Right ventricle myocardium inferior (tissue), 1 donor: ENCODE measurements at places on chromosomes 13 and 19. TPM values are rescaled to one million over a fixed set of nuclear protein-coding genes. Genes with fewer than 3 reads are reported as not detected.

SNRPA gene
- 32.4 TPM for total RNA-seq

DNA sequence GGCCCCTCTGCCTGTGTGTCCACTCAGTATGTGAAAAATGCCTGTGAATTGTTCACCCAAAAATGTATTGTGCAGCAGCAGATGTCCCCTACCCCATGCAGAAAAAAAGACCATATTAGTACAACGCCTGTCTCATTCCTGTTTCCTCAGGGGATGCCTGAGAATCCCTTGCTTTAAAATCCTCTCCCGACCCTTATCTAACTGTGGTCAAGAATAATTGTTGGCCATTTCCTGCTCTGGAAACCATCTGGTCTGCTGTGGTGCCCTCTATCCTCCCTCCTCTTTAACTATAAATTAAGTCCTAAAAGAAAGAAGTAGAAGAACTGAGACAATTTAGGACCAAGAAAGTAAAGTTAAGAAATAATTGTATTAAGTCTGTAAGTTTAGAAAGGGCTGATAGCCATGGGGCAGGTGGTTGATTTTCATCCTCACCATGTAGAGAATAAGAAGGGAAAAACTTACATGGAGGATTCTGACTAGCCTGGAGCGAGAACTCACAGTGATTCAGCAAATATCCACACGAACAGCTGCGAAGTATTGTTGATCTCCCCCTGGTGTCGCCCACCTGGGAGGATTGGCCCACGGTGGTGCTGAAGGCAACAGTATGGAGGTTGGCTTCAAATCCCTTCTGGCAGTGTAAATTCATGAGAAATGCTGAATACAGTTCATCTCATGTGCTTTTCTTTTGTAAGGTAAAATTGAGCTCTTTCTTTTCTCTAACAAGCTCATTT is 85.6 kb downstream of the COL4A2 start:
- no peak for DNase-seq

TMPRSS9 gene
- not detected for total RNA-seq

DNA sequence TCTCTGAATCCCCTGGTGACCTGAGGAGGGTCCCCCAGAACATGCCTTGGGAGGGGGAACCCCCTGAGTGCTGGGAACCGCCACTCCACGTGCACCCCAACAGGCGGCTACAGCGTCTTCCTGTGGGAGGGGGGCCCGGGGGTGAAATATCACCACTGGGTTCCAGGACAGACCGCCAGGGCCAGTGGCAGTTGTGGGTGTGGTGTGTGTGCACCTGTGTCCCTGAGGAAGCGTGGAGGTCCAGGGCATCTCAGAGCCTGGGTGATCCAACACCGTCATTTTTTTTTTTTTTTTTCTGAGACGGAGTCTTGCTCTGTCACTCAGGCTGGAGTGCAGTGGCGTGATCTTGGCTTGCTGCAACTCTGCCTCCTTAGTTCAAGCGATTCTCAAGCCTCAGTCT is 4.2 kb downstream of the ADGRE5 start:
- no peak for DNase-seq

KLK4 gene
- not detected for total RNA-seq

GRCh38 chr13:77696006-77696878 is 1.2 kb upstream of the SLAIN1 start:
- DNase-seq = no peak

GRCh38 chr13:34310539-34310938 is 492.6 kb downstream of the RFC3 start:
- DNase-seq = no peak

DNA sequence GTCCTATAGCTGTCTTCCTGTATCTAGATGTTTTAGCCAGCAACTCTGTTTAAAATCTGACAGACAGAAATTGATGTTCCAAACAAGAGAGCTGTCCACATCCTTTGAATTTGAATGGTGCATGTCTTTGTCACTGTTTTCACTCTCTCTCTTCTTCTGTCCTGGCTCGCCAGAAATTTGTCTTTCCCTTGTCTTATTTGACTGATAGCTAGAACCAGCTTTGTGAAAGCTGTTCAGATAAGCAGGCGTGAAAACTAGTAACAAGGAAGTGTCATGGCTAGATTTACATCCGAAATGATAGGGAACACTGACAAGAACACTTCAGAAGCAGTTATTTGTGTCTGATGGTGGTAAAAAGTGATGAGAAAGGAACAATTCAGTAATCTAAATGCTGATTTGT is 354.9 kb upstream of the SLITRK1 start:
- no peak for DNase-seq

GRCh38 chr19:3970313-3970807 is 539 bp downstream of the DAPK3 start:
- no peak for DNase-seq

FBXL12 gene
- total RNA-seq = 10.4 TPM

GRCh38 chr13:24022568-24022967 is 125.3 kb upstream of the C1QTNF9B start:
- no peak for DNase-seq

FFAR2 gene
- total RNA-seq = 0.32 TPM

- no peak for DNase-seq
These were observed 411.0 kb downstream of the OLFM4 start for GRCh38 chr13:53439439-53440225.

SARS2 gene
- total RNA-seq = 16.0 TPM

DNA sequence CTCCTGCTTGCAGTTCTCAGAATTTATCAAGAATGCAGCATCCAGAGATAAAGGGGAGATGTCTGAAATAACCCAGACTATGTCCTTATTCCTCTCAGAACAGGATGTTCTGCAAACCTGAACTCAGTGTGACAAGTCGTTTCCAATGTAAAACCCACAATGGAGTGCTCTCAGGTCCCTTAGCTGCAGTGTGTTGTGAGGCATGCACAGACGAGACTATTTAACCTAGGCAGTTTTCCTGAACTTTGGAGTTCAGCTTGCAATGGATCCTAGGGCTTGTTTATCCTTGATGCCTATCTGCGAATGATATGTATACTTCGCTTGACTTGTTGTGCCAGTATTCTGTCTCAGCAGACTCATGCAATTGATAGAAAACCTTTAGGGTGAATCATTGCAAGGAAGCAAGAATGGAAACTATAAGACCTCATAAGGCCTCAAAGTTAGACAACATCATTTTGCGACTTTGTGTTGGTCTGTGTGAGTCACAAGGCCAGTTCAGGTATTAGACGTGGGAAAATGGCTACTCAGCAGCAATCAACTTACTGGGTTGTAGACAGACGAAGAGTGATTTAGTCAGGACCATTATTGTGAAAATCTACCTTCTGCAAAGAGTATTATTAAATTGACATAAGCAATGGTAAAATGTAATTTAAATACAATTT is 2439.9 kb upstream of the PCDH20 start:
- DNase-seq = no peak

CLEC11A gene
- total RNA-seq = 4.0 TPM

DNA sequence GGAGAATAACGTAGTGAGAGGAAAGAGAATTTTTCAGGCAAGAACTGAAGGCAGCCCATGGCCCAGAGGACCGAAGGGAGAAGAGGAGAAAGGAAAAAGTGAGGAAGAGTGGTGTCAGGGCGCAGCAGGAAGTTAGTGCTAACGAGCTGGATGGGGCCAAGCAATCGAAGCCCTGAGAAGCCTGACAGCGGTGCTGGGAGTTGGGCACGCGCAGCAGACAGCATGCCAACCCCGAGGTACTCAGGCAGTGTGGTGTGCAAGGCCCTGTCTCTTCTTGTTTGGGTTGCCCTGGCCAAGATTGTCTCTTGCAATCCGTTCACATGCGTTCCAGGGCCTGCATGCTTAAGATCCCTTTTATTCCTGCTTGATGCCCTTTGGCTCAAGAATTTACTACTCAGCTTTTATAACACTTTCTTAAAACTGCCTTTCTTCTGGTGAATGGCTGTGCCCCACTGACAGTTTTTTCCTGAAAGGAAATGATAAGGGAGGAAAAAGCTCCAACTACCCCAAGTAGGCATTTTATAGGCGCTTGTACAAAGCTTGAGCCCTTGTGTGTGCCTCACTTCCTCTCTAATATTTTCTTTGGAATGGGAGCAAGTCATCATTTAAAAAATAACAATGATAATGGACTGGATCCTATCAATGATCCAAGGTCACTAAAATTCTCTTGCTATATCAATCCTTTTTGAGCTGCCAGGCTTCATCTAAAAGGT is 115.4 kb downstream of the FLT1 start:
- no peak for DNase-seq

LAIR1 gene
- total RNA-seq = 9.1 TPM

GRCh38 chr19:18264137-18264854 is 10.0 kb downstream of the IQCN start:
- peak; percentile 66 for DNase-seq

DNA sequence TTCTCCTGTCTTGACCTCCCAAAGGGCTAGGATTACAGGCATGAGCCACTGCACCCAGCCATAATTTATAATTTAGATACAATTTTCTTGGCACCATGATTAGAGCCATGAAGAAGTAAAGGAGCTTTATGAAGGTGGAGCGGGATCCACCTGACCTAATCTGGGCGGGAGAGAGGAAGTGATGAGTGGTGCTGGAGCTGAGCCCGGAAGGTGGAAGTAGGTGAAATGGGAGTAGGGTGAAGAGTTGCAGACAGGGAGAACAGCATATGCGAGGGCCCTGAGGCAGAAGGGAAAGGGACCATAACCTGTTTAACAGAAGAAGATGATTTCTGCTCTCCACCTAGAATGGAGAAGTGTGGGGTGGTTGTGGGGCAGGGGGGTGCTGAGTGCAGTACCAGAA is 4.2 kb downstream of the BLOC1S3 start:
- DNase-seq = peak; percentile 37

FBXO17 gene
- total RNA-seq = 2.3 TPM

GRCh38 chr19:35592226-35592625 is 6.3 kb downstream of the PMIS2 start:
- DNase-seq = no peak

DNA sequence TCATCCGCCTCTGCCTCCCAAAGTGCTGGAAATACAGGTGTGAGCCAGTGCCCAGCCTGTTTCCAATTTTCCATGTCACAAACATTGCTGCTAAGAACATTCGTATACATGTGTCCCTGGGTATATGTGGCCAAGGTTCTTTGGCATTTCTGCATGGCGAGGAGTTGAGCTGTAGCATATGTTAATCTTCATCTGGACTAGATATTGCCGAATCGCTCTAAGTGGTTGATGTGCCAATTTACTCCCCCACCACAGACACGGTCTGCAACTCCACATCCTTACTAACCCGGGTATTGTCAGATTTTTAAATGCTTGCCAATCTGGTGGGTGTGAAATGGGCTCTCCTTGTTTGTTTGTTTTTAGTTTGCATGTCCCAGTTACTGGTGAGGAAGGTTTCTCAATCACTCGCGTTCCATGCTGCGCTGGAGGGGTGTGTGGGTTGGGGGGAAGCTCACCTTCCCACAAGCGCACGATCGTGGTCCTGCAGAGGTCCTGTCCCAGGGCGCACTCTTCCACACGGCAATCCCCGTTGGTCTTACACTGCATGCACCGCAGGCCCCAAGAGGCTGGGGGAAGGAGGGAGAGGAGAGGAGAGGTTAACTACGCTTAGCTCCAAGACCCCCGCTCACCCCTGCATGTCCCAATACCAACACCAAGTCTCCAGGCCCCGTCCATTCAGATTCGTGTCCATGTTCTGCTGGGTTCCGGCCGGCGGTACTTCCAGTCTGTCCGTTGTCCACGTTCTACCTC is 2.7 kb downstream of the PLAUR start:
- DNase-seq = no peak

DNA sequence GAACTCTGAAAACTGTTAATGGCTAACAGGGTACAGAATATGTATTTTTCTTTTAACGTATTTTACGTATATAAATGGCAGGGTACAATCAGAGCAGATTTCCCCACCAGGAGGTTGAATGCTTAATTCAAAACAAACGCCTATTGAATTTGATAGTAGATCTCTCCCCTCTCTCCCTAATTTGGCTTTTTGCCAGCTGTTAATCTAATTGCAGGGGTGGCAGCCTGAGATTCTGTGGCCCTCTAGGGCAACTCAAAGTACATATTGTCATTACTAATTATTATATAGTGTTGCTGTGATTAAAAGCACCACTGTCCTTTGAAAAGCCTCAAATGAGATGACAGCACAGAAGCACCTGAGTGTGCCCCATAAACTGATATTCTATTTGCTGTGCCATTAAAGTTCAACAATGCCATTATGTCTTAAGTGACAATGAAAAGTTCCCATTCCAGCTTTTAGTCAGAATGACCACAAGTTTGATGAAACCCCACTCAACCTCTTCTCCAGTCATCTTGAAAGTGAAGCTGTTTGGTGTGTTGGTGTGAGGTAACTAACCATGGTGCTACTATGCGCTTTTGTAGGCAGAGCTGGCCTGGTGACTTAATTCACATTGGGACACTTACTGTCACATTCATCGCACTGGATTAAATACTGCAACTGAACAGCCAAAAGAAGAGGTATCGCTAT is 351.4 kb downstream of the KCNRG start:
- DNase-seq = no peak

CD33 gene
- 6.5 TPM for total RNA-seq

DNA sequence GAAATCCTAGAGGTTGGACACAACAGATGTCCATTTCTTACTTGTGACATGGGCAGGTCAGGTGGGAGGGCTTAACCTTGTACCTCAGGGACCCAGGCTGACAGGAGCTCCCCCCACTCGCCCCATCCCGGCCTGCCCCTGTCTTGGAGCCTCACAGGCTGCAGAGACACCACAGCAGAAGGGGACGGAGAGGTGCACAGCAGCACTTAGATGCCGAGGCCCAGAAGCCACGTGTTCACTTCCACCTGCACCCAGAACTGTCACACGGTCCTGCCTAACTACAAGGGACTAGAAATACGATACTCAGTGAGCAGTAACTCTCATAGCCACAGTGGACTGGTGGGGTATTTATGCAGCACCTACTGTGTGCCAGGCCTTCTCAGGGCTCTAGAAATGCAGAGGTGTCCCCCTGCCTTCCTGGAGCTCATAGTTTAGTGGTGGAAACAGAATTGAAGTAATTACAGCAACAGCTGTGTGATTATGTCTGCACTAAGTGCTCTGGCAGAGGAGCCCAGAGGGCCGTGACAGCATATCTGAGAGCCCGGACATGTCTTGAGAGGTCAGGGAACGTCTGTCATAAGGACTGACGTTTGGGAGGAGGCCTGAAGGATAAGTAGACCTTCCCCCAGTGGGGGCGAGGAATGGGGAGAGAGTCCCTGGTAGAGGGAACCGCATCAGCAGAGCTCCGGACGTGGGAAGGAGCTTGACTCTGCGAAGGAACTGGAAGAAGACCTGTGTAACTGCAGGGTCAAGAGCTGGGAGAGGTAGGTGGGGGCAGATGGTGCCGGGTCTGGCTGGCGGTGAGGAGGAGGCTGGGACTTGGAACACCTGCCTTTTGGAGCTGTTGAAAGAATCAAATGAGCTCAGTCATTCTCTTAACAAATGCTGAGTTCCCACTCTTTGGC is 130.0 kb downstream of the SIPA1L3 start:
- no peak for DNase-seq

KLF1 gene
- not detected for total RNA-seq
